ENCODE measurements at places on chromosomes 2 and 18.

DNA sequence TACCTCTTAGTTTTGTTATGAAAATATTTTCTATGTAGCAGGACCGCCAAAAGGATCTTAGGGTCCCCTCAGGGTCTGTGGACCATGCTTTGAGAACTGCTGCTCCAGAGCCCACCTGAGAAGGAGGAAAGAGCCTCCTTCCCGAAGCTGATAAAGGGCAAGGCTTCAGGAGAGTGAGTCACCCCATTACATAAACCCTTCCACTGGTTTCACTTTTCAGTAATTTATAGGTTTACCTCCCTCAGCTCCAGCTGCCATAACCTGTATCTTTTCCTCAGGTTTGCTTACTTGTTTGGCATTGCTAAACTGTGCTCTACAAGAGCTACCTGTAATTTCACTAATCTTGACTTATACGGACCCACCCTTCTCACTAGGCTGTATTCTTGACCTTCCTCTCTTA lies 6.6 kb downstream of the TTLL4 start:
- DNase-seq = no peak

GRCh38 chr18:58064406-58064998 lies 20.5 kb downstream of the NEDD4L start:
- no peak for DNase-seq

DNA sequence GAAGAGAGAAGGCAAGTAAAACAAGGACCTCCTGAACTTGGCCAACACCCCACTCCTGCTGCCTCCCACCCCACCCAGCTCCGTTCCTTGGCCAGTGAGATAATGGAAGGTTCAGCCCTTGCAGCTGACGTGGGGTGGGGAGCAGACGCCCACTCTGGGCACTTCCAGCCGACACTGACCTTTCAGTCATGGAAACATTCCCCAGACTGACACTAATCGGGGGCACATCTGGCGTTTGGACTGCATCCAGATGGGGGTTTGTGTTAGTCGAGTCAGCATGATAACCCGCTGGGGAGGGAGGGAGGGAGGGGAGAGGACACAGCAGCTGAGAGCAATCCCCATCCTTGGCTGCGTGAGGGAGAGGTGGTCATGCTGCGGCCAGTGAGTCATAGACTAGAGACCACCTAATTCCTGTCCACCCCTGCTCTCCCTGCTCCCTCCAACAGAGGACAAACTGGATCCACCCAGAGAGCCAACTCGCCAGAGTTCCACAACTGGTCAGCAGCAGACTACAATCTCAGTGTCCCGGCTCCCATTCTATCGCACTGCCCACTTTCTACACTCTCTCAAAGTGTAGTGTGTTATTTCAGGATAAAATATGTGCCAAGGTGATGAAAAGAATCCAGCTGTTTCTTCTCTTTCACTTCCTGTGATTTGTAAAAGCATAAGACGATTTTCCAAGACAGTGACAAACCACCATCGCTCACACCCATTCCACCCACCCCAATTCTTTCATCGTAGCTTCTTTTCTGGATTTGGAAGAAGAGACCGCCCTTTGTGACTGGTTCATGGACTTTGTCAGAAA lies 115.4 kb upstream of the PKDCC start:
- DNase-seq = peak; percentile 31

DNA sequence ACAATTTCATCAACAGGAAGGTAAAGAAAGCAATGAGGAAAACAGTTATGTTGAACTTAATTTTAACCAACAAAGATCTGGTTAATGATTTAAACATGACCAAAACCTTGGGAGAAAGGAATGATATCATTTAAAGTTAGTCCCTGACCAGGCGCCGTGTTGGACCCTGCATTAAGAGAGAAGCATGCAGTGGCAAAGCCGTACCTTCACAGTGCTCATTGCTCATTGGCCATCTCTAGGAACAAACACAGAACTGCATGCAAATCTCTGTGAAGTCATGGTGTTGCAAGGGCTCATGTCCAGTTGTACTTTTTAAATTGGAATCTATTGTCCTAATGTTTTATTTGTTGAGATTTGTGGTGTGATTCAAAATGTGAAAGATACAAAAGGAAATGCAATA lies 12.0 kb upstream of the SRBD1 start:
- no peak for DNase-seq

DNA sequence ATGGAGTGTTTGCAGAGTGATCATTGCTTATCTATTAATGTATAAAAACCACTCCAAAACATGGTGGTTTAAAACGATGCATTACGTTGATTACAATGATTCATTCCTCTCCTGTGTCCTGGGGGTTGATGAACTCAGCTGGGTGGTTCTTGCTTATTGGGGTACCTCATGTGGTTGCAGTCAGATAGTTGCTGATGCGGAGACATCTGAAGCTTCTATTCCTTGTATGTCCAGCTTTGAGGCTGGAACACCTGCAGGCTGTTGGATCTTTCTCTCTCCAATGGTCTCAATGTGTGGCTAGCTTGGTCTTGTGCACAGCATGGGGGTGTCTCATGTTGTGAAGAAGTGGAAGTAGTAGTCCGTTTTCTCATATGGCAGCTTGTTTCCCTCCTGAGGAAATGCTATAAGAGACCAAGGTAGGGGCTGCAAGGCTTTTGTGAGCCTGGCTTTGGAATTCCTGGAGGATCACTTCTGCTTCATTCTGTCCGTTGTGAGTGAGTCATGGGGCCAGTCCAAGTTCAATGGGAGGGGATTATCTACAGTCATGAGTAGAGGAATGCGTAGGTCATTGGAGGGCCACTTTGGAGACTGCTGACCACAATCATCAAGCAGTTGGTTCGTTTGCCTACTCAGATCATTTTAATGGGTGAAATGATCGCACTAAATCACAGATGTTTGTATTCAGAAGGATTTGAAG lies 601.0 kb downstream of the SLC4A3 start:
- DNase-seq = peak; percentile 77

DNA sequence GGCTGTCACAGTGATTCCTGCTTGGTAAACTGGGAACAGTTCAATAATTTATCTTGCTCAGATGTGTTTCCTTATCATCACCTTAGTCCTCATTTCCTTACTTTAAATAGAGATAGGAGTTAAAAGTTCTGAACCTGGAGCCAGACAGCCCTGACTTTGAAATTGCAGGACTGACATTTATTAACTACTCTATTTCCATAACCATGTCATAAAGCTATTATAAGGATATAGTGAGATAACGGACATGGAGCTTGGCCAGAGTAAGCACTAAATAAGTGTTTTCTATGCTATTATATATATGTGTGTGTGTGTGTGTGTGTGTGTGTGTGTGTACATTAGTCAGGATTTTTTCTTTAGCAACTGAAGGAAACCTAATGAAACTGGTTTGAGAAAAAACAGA lies 13.1 kb downstream of the NT5DC4 start:
- no peak for DNase-seq

GRCh38 chr2:46299365-46300263 lies 2.4 kb downstream of the EPAS1 start:
- peak; percentile 69 for DNase-seq

DNA sequence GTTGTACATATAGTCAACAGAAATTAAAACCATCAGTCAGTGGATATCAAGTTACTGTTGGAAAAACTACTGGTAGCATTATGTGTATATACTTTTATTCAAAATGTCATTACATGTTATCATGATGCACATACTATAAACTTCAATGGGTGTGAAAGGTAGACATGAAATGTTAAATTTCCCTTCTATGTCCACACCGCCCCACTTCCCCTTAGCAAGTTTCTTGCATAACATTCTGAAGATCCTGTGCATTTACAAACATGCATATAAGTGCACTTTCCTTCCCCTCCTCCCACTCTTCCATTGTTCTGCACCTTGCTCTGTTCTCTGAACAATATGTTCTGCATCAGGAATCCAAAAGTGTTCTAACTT lies 16.6 kb upstream of the HK2 start:
- DNase-seq = no peak

DNA sequence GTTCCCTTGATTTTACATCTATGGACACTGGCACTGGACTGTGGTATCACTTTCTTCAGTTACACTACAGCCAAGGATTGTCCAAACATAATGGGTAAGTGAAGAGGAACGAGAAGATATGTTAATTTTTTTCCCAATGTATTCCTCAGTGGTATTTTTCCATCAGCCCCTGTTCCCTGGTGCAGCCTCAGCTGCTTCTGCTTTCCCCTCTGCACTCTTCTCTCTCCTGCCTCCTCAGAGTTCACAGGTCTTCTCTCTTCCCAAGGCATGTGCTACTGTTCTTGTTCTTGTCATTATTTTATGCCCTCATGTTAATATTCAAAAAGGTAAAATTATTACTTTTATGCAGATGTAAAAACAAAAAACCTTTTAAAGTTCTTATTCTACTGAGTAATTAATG lies 378.0 kb upstream of the NRXN1 start:
- DNase-seq = no peak

DNA sequence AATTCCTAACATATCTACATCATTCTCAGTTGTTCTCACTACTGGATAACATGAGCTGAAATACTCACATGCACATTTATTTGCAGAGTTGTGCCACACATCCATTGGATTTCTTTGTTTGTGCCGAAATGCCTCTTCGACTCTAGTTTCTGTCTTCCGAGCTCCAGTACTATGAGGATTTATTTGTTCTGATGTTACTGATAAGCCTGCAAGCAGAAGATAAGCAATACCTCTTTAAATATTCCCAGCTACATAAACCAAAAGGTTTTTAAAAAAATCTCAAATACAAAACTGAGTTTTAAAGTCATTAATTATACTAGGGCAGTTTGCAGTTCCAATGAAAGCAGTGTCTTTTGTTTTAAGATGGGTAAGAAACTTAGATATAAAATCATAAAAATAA lies 164.8 kb downstream of the ATAD2B start:
- DNase-seq = no peak

DNA sequence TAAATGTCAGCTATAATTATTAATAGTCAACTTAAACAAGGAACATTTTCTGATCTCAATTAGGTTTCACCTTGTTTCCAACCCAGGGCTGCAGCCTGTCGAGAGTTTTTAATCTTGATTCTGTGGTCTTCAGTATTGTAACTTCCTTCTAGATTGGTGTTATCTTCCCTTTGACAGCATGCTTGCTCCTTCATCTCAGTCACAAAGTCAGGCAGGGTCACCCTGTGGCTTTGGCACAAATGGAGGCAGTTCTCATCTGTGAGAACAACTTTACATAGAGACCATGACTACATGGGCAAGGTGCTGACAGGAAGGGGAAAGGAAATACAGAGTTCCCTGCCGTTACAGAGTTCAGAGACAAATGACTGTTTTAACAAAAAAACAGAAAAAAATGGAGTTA lies 50.5 kb downstream of the HNRNPLL start:
- no peak for DNase-seq

- DNase-seq = no peak
These were observed 9.8 kb downstream of the NRP2 start for GRCh38 chr2:205692104-205692503.

DNA sequence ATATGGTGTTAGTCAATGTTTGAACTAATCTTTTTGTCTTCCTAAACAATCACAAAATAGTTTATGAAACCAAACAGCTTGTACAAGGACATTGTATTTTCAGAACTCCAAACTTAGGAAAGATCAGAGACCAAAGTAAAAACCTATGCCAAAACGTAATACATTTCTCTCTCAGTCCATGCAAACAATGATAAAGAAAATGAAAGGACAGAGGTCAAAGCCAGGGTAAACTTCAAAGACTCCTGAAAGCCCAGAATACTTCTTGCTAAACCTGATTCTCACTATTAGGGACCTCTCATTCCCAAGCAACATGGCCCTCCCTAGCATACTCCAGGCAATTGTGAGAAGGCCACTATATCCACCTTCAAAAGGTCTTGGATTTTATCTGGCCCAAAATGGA lies 105.1 kb upstream of the GALNT5 start:
- DNase-seq = no peak

GRCh38 chr2:45843136-45843535 lies 191.7 kb downstream of the PRKCE start:
- DNase-seq = no peak

GRCh38 chr2:99905636-99906035 lies 236.8 kb downstream of the AFF3 start:
- DNase-seq = no peak

DNA sequence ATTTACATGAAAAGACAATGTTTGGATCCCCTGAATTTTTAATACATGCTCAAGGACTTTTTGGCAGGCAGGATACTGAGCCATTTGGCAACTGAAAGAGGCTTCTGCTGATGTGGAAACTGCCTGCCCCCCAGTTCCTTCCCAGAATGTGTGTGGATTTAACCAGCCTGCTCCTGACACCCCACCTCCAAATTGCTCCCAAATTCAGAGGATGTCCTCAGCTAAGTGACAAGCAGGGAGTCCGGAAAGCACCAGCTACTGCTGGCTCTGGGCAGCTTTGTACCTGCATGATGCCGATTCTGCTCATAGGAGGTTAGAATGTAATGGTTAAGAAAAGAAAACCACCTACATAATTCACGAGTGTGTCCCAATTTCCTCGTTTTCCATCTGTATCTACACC lies 197.5 kb downstream of the CDH20 start:
- DNase-seq = no peak

DNA sequence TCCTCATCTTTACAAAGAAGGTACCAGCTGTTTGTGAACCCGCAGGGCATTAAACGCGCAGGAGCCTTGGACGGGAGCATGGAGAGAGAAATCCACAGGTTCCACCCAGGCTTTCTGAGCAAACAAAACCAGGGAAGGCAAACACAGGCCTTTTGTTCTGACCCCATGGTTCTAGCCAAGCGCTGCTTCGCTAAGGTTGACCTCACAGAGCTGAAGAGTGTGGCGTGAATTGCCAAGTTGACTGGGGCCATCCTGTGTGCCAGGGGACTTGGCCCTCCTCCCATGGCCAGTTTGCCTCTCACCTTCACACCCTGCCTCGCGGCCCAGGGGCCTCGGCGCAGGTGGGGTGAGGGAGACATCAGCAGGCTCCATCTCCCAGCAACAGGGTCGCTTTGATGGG lies 74.1 kb downstream of the VAPA start:
- no peak for DNase-seq

DNA sequence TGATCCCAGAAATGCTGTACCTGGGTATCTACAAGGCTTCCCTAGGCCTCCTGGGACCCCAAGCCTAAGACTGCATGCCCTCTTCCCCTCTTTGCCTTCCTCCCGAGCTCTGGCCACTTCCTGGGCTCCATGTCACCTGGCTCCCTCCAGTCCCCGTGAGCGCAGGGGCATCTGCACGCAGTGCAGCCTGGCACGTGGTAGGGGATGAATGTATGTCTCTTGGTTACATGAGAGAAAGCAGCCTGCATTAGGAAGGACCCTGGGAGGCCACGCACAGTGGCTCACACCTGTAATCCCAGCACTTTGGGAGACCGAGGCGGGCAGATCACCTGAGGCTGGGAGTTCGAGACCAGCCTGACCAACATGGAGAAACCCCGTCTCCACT lies 15.8 kb downstream of the PASK start:
- DNase-seq = no peak

GRCh38 chr2:209380293-209380692 lies 43.6 kb upstream of the MAP2 start:
- DNase-seq = no peak

GRCh38 chr2:72027426-72028161 lies 120.1 kb downstream of the CYP26B1 start:
- no peak for DNase-seq

DNA sequence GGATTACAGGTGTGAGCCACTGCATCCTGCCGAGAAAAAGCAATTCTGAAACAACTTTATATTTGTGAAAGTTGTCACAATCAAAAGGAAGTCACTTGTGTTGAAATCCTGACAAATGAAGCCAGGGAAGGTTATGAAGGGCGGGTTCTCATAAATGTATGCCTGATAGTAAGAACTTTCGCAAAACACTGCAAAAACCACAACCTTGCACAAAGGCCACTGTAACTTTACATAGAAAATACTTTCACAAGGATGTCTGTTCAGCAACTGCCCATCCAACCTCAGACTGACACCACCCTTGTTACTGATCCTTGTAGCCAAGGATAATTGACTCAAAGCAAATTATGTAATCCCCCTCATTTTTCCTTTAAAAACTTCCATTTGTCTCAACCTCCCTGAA lies 90.6 kb downstream of the SLC4A3 start:
- DNase-seq = no peak

Data from HS-27A (cell line).